ENCODE measurements at places on chromosomes 3 and 15.
A peak's percentile ranks its signal among the peaks of the same experiment; 100 is the strongest.

DNA sequence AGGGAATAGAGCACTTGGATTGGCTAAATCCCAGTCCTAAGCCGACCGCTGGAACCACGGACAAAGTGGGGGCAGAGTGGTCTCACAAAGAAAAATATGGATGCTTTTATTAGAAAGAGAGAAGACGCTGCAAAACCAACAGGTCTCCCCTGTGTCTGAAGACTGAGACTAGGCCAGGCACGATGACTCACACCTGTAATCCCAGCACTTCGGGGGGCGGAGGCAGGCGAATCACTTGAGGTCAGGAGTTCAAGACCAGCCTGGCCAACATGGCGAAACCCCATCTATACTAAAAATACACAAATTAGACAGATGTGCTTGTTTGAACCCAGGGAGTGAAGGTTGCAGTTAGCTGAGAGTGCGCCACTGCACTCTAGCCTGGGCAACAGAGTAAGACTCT is 61.8 kb downstream of the ZDHHC19 start:
- no peak for DNase-seq

DNA sequence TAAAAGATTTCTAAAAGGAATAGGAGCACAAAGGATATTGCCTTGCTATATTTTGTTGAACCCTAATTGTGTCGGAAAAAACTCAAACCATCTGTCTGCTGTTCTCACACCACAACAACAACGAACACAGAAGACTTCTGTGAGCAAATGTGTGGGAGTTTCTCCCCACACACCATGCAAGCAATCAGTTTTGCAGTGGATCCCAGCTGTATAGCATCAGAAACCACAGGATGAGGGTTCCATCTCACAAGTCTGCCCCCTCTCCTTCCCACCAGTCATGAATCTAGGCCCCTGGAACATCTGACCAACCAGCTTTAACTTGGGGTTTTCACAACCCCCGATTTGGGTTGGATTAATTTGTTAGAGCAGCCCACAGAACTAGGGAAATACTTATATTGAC is 91.3 kb upstream of the SLC4A7 start:
- DNase-seq, result no peak

GRCh38 chr3:141346418-141346817 is 21.9 kb upstream of the ZBTB38 start:
- no peak for DNase-seq

DNA sequence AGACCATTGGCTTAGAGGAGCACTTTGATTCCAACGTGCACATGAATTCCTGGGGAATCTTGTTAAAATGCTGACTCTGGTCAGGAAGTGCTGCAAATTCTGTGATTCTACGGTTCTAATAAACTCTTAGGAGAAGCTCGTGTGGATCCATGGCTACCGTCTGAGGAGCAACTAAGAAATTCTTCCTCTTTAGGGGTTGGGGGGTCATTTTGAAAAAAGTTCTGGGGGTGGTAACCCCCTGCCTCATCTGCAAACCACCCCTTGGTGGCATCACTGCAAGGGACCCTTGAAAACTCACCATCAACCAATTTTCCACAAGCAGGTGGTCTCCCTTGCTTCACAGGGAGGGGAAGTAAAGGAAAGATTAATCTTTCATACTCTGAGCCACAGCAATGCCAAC is 52.2 kb upstream of the IGF1R start:
- DNase-seq, result no peak

DNA sequence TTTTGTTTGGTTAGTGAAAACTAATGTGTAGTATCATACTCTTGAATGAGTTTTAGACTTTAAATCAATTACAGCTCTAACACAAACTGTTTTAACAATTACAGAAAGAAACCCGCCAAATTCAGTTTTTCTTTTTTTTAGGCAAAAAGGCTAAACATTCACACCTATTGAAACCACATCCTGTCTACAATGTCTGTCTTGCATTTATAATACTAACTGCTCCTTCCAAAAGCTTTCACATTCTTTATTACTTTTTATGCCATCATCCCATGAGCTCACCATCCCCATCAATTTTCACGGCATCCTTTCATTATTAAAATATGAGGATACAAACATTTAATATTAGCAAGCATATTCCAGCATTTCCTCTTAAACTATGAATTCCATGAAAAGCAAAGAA is 593.3 kb downstream of the FOXP1 start:
- DNase-seq, result no peak

DNA sequence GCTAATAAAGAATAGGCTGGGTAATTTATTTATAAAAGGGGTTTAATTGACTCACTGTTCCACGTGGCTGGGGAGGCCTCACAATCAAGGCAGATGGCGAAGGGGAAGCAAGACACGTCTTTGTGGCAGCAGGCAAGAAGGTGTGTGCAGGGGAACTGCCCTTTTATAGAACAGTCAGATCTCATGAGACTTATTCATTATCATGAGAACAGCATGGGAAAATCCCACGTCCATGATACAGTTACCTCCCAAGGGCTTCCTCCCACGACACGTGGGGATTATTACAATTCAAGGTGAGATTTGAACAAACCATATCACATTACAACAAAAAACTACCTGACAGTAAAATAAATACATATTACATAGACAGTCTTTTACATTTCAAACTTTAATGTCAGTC is 414.9 kb downstream of the NAALADL2 start:
- DNase-seq, result no peak

DNA sequence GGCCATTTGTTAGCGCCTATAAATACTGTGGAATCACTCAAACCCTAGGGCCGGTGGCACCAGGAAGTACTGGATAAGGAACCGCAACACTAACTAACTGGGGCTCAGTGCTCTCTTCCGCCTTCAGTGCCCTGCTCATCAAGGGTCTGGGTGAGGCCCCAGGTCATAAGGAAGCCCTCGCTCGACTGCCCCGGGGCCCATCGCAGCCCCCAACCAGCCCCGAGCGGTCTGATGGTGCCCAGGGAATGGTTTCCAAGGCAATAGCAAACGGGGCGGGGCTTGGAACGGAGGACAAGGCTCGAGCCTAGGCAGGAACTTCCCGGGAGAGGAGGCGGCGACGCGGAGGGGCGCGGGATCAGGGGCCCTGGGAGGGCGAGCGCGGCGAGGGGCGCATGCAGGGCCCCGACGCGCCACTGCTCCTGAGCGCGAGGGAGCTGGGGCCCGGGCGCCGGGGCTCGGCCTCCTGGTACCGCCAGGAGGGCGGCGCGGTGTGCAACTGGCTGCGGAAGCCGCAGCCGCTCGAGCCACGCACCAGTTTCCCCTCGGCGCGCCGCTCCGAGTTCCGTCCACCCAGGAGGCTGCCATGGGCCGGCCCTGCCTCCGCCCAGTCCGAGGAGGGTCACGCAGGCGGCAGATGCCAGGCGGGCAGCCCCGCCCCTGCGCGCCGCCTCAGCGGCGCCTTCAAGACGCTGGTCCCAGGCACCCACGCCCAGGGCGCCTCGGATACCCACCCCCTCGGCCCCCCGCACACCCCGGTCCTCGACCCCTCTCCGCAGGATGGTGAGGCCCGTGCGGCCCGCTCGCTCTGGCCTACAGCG is at the start of gene TTLL3:
Gene TTLL3 (plus strand): TSS at position 648 of the 818 bp plus-strand sequence. CDS start 400 bp downstream, outside the sequence.
- DNase-seq, result peak; percentile 31

- DNase-seq, result no peak
Observed at GRCh38 chr3:161510510-161511260, 14.1 kb downstream of the OTOL1 start.

GRCh38 chr3:10917176-10917575 is 75.4 kb upstream of the SLC6A1 start:
- no peak for DNase-seq

- DNase-seq, result no peak
Observed at GRCh38 chr3:20772869-20773268, 586.9 kb upstream of the SGO1 start.

- DNase-seq, result no peak
Observed at GRCh38 chr3:127951276-127951675, 36.2 kb downstream of the KBTBD12 start.

- DNase-seq, result no peak
Observed at GRCh38 chr3:127680146-127680661, 7.5 kb downstream of the ABTB1 start.

DNA sequence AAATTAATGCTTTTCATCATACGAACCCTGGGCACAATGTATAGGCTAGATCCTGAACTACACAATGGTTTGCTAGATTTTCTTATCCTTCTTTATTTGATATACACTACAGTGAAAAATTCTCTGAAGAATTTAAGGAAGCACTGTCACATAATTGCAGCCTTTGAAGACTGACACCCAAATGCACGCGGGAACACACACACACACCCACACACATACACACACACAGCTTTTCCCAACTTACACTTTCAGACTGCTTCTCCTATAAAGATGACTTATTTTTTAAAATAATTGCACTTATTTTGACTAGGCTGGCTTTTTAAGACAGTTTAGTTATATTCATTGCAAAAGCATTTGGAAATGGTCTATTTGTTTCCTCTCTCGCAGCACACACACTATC is 70.0 kb upstream of the LRRN1 start:
- DNase-seq, result no peak

GRCh38 chr3:139695426-139696313 is 17.9 kb upstream of the NMNAT3 start:
- no peak for DNase-seq

DNA sequence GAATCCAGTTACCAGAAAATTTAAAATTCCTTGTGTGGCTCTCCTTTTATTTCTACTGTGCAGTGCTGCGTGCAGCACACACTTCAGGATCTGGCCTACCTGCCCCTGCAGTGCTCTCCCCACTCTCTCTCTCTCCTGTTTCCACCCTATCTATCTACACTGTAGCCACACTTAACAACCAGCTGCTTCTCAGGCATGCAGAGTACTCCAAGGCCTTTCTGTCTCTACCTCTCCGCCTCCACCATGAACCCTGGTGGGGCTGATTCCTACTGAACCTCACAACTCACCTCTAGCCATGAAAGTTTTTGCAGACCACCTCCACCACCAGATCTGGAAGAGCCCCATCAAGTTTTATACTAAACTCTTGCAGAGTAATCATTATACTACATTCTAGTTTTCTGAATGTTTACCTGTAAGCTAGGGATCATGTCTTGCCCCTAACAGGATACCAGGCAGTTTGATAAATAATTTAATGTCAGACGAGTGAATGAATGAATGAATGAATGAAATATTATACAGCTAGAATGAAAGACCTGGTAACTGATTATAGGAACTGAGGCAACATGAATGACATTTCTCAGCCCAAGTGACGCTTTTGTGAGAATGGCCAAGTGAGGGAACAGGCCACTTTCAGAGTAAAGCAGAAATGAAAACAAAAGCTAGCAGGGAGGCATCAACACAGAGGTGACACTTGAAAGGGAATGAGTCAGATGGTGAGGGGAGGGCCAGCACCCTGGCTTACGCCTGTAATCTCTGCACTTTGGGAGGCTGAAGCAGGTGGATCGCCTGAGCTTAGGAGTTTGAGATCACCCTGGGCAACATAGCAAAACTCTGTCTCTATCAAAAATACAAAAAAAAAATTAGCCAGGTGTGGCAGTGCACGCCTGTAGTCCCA is 363.5 kb downstream of the FOXP1 start:
- peak; percentile 68 for DNase-seq

DNA sequence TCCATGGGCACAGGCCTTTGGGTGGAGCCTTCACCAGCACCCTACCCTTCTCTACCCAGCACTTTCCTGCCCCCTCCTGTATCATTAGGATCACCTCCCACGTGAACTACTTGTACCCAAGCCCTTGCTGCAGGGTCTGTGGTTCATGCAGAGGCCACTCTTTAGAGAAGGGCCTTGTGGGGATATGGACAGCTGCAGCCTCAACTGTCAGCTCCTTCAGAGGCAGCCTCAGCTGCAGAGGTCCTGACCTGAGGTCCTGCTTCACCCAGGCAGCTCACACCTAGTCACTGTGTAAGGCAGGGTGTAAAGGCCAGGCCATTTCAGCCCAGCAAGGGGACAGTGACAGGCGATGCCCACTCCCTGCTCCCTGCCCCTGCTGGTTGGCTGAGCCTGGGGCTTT is 448.6 kb upstream of the PROK2 start:
- no peak for DNase-seq

- no peak for DNase-seq
Observed at GRCh38 chr3:193080821-193081365, 160.1 kb upstream of the PLAAT1 start.

DNA sequence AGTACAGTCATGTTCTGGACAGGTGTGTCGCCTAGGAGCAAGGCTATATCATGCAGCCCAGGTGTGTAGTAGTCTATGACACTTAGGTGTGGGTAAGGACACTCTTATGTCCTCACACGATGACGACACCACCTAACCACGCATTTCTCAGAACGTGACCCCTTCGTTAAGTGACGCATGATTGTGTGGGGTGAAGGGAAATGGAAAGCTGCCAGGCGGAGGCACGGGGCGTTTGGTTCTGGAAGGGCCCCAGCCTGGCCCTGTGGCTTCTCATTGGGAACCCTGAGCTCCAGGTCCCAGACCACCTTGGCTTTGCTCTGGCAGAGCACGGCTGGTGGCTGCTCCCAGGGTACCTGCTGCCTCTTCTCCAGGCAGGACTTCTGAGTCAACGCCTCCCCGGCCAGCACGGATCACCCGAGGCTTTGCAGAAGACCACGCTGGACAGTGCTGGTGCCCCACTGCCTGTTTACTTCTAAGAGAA is 39.3 kb downstream of the FBLN2 start:
- no peak for DNase-seq

- no peak for DNase-seq
Observed at GRCh38 chr15:68764090-68764489, 56.6 kb downstream of the ANP32A start.

- DNase-seq, result no peak
Observed at GRCh38 chr3:188335656-188336055, 181.7 kb downstream of the LPP start.

GRCh38 chr3:126151562-126152302 is 28.7 kb downstream of the ALDH1L1 start:
- DNase-seq, result no peak

- DNase-seq, result no peak
Observed at GRCh38 chr3:40681658-40682055, 156.9 kb downstream of the ZNF621 start.

DNA sequence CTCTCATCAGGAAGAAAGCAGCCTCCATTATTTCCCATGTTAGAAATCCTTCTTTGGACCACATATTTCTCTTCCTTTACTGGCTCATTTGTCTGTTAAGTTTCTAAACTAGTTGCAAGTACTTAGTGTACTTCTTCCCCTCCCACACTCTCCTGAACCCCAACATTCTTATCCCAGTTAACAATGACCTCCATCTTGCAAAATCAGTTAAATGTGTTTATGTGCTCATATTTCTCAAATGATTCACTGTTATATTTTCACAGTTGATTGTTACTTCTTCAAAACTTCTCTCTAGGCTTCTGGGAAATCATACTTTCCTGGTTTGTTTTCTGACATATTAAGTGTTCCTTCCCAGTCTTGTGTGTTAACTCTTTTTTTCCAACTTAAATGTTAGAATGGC is 856.9 kb downstream of the EPHA3 start:
- DNase-seq, result no peak

GRCh38 chr3:130728037-130728436 is 18.6 kb downstream of the PIK3R4 start:
- DNase-seq, result no peak

- DNase-seq, result no peak
Observed at GRCh38 chr3:73475717-73476116, 149.0 kb downstream of the PDZRN3 start.

DNA sequence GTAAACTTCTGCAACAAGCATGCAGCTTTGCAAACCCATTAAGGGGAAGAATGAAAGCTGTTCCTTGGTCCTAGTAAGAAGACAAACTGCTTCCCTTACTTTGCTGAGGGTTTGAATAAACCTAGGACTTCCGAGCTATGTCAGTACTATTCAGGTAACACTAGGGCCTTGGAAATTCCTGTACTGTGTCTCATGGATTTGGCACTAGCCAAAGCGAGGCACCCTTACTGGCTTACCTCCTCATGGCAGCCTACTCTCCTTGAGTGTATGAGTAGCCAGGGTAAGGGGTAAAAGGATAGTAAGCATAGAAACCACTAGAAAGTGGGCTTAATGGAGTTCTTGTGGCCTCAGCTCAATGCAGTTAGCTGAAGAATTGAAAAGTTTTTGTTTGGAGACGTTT is 224.2 kb downstream of the P3H2 start:
- DNase-seq, result no peak

Data from activated CD4-positive, alpha-beta T cell treated with anti-CD3 and anti-CD28 coated beads, Interleukin-2, Interleukin-4, amounts not matched to agents 100 ng/mL and 50 ng/mL, durations not matched to agents 16 hours and 8 hours (primary cell).